GM23248 (cell line): ENCODE measurements at places on chromosomes 6 and 20.

DNA sequence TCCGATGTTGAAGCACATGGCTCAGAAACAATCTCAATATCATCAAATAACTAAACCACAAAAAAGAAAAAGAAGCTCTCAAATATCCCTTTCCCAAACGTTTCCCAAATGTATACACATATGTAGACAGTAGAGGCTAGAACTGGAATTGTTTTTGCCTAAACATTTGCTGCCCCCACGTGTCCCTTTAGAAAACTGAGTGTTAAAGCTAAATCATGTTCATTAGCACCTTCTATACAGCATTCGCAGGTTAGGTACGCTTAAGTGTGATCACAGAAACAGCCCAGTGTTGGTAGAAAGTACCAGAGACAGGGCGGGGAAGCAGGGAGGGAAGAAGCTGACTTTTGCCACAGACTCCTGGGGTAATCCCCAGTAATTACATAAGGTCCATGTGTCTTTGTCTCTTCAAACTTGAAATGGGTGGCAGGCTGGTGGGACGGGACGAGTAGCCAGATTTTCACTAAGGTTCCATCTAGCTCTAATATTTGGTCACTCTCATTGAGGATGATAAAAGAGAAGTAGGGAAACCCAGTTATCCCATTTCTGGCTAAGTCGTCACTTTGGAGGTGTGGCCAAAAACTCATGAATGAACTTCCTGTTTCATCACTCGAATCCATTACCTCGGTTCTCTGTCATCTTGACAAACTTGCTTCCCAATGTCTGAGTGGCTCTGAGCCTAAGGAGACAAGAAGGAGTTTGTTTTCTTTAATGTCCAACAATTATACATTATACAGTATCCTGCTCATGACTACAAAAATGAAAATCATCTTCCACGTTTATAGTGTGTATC is 15.0 kb upstream of the TFAP2A start:
- DNase-seq = peak; percentile 79

DNA sequence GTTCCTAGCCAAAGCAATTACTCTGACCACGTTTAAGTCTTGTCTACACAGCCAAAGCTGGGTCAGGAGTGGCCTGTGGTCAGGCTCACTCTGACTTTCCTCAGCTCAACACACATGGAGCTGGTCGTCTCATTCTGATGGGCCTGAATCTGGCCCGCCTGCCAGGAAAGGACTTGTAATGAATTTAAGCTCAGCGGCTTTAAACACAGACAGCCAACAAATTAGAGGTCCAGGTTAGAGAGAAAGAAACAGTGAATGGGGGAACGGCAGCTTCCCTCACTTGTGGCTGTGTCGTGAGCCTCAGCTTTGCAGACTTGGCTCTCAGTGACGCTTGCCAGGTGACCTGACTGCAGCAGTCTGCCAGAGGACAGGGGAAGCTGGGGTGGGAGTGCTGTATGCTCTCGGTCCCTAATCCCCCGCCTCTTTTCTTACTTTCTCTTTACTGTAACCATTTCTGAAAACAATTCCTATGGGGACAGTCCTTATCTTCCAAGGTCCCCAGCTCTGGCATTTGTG is 121.9 kb upstream of the AGPAT4 start:
- no peak for DNase-seq

DNA sequence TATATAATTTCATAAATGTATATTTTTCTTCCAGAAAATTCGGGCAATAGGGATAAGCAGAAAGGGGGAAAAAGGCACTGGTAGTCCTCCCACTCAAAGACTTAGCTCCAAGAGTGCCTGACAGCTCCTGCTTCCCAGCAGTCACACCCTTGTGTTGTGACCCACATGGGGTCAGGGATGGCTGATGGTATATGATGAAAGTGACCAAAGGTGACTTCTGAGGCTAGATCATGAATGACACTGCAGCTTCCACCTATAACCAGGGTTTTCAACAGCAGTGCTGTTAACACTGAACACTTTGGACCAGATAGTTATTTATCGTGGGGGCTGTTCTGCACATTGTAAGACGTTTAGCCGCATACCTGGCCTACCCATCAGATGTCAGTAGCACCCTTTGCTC is 22.3 kb downstream of the FAM50B start:
- no peak for DNase-seq

DNA sequence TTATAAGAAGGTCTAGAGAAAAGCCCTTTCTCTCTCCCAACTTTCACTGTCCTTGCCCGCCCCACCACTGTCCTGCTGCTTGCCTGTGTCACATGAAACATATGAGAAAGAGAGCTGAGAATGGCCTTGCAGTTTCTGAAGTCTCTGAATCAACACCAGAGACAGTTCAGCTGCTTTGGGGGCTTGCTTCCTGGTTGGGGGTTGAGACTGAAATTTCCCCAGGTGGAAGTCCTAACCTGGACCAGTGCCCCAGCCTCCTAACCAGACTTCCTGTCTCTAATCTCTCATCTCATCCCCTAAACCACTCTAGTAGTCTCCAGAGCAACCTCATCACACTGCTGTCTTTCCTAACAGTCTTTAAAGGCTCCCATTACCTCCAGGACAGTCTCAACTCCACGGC is 10.7 kb downstream of the TRAM2 start:
- no peak for DNase-seq

- DNase-seq = peak; percentile 61
These were observed 742 bp downstream of the TBCC start for GRCh38 chr6:42745083-42745639.

DNA sequence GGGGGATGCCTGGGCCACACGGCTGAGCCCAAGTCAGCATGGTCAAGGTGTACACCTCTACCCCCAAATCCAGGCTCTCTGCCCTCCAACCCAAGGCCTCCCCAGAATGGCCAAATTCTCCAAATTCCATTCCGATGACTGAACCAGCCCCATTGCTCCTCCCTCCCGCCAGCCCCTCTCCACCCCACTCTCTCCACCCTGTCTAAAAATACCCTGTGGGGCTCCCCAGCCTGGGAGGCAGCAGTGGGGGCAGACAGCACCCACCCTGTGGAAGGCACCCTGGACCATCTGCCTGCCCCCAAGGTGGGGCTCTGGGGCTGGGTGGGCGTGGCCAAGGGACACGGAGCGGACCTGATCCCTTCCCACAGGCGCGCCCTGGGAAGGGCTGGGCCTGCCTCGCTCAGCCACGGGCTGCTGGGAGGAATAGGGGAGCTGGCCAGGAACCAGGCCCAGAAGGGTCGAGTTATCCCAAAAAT is 11.4 kb downstream of the TEAD3 start:
- DNase-seq = peak; percentile 37

GRCh38 chr6:154872542-154873114 is 122.5 kb upstream of the TIAM2 start:
- no peak for DNase-seq

DNA sequence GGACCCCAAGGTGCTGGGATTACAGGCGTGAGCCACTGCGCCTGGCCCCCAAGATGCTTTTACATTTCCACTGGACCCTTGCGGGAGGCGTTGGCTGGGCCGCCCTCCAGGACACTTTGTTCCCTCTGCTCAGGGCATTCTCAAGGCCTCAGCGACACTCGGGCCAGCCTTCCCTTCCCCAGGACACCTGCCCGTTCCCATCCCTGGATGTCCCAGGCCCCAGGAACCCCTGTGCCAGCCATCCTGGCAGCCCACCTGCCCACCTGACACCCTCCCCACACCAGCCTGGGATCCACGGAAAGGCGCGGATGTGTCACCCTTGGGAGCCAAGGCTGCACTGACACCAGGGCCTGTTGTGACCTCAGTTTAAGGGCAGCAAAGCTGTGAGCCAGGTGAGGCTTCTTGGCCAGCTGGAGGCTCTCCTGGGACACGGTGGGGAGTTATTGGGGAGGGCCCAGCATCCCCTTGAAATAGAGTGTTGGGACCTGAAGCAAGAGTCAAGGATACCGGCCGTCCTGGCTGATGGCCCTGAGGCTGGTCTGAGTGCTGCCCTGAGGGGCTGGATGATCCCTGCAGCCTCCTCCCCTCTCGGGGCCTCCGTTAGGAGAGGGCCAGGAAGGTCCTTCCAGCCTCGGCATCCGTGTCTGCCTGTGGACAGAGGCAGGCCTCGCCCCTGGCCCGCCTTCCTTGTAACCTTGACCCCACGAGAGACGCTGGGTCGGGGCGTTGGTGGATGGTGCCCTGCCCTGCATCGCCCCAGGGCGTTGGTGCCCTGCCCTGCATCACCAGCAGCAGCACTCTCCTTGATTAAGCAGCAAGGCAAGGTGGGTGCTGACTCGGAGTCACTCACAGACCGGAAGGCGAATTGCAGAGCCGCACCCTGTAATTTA is 84.2 kb upstream of the BHLHE23 start:
- DNase-seq = no peak

GRCh38 chr6:115873901-115874300 is 186.8 kb downstream of the FRK start:
- DNase-seq = no peak

DNA sequence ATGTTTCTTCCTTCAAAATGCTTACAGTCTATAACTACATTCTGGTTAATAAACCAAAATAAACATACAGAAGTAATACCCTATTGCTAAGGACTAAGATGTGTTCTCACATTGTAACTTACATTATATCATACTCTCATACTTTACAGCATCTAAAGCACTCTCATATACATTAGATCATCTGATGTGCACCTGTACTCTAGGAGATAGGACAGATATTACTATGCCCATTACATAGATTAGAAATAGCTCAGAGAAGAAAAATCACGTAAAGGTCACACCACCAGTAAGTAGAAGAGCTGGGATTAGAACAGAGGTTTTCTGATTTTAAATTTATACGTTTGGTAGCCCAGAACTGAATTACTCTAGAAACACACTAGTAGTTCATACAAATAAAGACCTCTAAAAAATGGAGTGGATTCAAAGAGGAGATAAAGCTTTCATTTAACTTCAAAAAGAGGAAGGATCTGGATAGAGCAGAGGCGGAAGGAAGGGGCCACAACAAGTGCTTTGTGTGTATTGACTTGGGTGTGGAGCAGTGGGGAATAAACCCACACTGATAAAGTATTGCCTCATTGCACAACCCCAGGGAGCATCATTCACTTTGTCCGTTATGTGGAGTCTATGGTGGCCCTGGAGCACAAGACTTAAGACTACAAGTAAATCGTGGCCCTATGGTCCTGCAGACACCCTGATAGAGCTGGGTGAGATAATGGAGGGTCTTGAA is 30.9 kb downstream of the SLC2A12 start:
- DNase-seq = no peak

DNA sequence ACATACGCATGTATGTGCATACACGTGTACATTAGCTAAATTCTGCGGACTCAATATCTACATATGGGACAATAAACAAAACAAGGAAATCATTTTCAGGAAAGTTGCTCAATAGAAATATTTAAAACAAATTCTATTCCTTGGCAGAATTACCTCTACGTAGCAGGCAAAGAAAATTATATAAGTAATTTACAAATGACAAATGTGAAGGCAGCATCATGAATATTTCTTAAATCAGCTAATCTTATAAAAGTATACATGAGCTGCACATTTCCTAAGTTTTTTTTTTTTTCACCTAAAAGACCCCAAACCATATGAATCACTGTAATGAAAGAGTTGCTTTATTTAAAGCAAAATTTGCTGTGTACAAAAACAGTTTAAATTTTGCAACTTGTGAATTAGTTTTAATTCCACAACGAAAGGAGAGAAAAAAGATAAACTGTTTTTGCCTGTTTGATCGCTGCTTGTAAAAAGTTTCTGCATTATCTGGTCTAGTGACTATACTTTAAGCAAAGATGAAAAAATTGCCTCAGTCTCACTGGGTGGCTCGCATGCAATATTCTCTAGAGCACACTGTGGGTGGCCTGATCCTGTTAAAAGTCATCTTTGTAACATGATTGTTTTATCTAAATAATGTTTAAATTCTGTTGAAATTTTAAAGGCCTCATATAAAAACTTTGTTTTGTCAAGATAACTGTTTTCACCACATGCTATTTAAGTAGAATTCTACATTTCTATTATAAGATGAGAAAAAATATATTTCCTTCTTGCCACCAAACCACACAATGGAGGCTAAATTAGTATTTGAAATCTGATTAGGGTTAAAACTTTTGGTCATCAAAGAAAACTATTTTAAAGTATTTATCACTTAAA is 57.1 kb downstream of the HUS1B start:
- no peak for DNase-seq

DNA sequence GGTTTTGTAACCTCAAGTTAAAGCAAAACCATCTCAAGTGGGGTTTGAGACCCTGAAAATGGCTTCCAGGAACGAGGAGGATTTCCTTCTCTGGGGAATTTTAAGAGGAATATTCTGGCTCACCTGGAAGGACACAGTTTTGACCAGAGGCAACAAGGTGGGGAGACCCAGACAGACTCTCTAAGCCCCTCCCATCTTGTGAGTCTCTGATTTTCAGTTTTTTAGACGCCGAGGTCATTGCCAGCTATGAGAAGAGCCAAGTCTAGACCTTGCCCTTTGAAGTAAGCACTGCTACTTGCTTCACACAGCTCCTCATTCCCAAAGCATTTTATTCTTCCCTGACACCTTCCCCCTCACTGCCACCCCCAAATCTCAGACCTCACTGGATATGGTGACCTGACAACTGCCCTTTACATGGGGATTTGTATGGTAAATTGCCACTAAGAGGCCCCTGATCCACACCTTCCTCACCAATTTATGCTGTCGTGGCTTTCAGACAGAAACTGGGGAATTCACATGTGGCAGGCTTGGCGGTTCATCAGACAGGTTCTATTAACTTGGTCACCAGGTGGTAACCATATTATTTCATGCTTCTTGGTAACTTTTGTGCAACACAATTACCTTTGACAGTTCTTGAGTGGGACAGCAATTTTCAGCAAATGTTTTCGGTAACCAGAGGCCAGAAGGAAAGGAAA is 116.2 kb downstream of the ISM1 start:
- DNase-seq = no peak

- no peak for DNase-seq
These were observed 25.3 kb downstream of the RAB44 start for GRCh38 chr6:36722879-36723278.

GRCh38 chr20:38252292-38253288 is 7.9 kb downstream of the KIAA1755 start:
- DNase-seq = no peak

DNA sequence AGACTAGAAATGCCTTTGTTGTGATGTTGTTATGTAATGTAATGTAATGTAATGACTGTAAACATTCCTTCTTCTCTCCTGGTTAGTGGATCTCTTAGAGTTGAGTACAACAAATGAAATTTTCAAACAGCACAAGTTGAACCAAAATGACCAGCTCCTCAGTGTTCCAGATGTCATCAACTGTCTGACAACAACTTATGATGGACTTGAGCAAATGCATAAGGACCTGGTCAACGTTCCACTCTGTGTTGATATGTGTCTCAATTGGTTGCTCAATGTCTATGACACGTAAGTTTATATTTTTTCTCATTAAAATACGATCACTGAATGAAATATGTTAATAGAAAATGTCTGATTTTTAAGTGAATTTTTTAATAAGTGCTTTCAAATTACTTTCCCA is 496.7 kb downstream of the UTRN start:
- DNase-seq = no peak

- no peak for DNase-seq
These were observed 59.0 kb downstream of the CLIC5 start for GRCh38 chr6:45956663-45957062.
